ENCODE measurements at places on chromosomes 6 and 20. TPM values are rescaled to one million over a fixed set of nuclear protein-coding genes. Genes with fewer than 3 reads are reported as not detected.

DNA sequence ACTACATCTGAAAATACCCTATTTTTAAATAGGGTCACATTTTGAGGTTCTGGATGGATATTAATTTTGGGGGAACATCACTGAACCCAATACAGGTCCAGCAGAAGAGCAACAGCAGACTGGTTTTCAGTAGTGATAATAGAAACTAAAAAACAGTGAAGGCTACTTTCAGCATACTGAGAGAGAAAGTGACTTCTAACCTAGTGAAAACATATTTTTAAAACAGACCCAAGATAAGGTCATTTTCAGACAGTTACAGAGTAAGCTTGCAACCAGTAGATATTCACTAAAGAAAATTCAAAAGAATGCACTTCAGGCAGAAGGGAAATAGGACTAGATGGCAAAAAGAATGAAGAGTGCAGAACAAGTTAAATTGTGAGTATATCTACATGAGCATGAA lies 42.0 kb upstream of the TMEM244 start:
- DNase-seq = no peak

GRCh38 chr20:54221996-54222890 lies 14.4 kb downstream of the PFDN4 start:
- no peak for DNase-seq

DNA sequence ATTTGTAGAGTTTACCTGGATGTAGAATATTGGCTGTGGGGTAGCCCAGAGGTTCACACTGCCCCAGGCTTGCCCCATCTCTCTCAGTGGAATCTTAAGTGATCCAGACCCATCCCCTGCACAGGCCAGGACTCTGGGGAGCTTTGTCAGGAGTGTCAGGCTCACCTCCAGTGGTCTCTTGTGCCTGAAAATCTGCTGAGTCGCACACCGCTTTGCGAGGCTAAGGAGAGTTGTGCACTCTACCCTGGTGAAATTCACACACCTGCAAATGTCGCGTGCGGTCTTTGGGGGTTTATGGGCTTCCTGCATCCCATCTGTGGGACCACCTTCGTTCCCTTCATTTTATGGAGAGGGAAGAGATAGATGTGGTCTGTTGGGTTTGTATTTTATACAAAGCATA lies 63.6 kb upstream of the KIF25 start:
- DNase-seq = no peak

RAMACL gene
- 0.19 TPM for total RNA-seq

PPIL1 gene
- total RNA-seq = 60.3 TPM

ADIG gene
- not detected for total RNA-seq

GJA1 gene
- not detected for total RNA-seq

MCCD1 gene
- not detected for total RNA-seq

Data from HT1080 (cell line).